ENCODE measurements at places on chromosomes 7 and 10. TPM values are rescaled to one million over a fixed set of nuclear protein-coding genes. Genes with fewer than 3 reads are reported as not detected.
A peak's percentile ranks its signal among the peaks of the same experiment; 100 is the strongest.

GRCh38 chr7:44678471-44679179 lies 70.0 kb upstream of the ZMIZ2 start:
- peaks cover 30% of the 10 kb centered on the region for H3K36me3 ChIP-seq
- H3K27ac ChIP-seq, result no peak overlapping the region
- H3K4me1 ChIP-seq, result no peaks in the 10 kb centered on the region
- H3K4me3 ChIP-seq, result no peak overlapping the region

DNA sequence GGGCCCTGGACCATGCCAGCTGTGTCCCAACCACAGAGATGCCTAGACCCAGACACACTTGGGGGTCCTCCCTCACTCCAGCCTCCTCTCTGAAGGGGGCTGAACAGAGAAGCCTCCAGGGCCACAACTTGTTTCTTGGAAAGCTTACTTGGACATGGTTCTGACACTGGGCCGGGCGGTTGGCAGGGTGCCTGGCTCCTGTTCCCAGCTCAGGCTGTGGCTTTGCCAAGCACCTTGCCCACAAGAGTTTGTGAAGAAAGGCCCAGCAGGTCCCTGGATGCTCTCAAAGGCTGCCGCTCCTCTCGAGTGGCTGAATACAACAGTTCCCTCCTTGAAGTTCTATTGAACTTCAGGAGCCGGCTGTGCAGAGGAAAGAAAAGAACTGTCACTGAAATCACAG lies 181.6 kb downstream of the PTPN20 start:
- H3K4me1 ChIP-seq, result peaks cover 6% of the 10 kb centered on the region
- H3K36me3 ChIP-seq, result no peaks in the 10 kb centered on the region
- no peaks in the 10 kb centered on the region for H3K27me3 ChIP-seq
- H3K4me3 ChIP-seq, result no peak overlapping the region
- H3K27ac ChIP-seq, result no peak overlapping the region
- DNase-seq, result no peak

GRCh38 chr10:6813306-6813705 lies 233.2 kb upstream of the PRKCQ start:
- no peaks in the 10 kb centered on the region for H3K4me1 ChIP-seq
- H3K27ac ChIP-seq, result no peak overlapping the region
- DNase-seq, result no peak
- H3K27me3 ChIP-seq, result no peaks in the 10 kb centered on the region
- no peak overlapping the region for H3K4me3 ChIP-seq

DNA sequence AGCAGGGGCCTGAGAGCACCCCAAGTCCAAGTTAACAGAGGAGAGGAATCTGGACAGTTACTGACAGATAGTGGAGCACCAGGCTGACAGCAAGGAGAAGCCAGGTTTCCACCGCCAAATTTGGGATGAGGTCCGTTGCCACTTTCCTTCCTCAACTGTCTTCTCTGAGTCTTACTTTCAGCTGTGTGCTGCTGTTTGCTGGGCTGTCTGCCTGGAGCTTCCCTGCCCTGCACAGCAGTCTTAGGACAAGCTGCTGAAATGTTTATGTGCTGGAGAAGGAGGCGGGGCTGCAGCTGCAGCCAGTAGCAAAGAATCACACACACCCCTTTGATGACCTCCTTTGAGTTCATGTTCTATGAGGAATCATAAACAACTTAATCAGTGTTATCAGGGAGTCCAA lies 17.4 kb upstream of the CYP3A7 start:
- H3K27me3 ChIP-seq, result no peaks in the 10 kb centered on the region
- H3K27ac ChIP-seq, result no peak overlapping the region
- H3K4me1 ChIP-seq, result no peaks in the 10 kb centered on the region
- no peak overlapping the region for H3K4me3 ChIP-seq
- no peak for DNase-seq
- no peaks in the 10 kb centered on the region for H3K36me3 ChIP-seq

DNA sequence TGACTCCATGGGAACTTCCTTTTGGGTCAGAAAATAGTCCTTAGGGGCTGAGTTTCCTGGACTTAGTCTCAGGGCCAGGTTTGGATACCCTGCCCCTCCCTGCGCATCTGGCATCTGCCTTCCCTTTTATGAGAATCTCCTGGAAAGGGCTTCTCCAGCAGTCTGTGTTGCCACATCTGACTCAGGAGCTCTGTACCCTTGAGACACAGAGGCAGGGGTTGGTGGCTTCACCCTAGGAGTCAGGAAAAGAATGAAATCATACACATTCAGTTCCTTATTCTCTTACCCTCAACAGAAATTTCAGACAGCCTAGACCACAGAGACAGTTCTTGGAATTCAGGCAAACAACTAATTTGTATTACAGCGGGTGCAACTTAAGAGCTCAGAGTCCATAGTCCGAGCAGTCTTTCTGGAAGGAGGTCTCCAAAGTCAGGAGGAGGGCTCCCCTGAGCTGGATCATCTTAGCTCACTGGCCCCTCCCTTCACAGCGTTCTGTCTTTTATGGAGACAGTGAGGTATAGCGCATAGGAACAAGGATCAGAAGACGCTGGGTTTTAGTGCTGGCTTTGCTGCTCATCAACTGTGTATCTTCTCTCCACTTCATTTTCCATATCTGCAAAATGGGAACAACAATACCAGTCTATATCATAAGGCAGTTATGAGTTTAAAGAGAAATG lies 3.0 kb upstream of the PLAU start:
- H3K27me3 ChIP-seq, result peaks cover 20% of the 10 kb centered on the region
- no peak overlapping the region for H3K4me3 ChIP-seq
- no peak overlapping the region for H3K27ac ChIP-seq
- no peaks in the 10 kb centered on the region for H3K36me3 ChIP-seq

GRCh38 chr10:132350946-132351345 lies 19.0 kb downstream of the LRRC27 start:
- peaks cover 2% of the 10 kb centered on the region for H3K36me3 ChIP-seq
- no peaks in the 10 kb centered on the region for H3K27me3 ChIP-seq
- no peak overlapping the region for H3K27ac ChIP-seq

GRCh38 chr10:131876017-131876416 lies 24.8 kb upstream of the PPP2R2D start:
- no peak overlapping the region for H3K27ac ChIP-seq
- DNase-seq, result no peak
- no peaks in the 10 kb centered on the region for H3K4me1 ChIP-seq
- H3K4me3 ChIP-seq, result no peak overlapping the region

DNA sequence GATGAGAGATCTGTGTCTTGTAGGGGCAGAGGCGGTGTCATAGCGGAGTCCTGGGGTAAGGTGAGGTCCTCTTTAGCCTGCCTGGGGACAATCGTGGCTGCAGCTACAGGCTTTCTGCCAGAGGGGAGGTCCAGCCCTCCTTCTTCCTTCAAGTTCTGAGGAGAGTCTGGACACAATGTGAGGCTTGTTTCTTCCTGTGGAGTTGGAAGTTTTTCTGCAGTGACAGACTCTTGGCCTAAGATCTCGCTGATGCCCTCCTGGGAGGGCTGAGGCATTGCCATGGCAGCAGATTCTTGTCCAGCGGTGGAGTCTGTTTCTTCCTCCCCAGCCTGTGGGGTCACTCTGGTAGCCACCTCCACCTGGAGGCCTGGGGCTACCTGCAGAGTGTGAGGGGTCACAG lies 4.4 kb downstream of the NACAD start:
- peak overlapping the region; percentile 44 for H3K27ac ChIP-seq
- peaks cover 6% of the 10 kb centered on the region for H3K27me3 ChIP-seq
- no peaks in the 10 kb centered on the region for H3K4me1 ChIP-seq
- DNase-seq, result no peak

The GIMAP4 gene
- 0.33 TPM for total RNA-seq

The TCAF2 gene
- total RNA-seq, result 1.9 TPM
